NCI-H526 (cell line): ENCODE measurements at places on chromosomes 12 and 14.
A peak's percentile ranks its signal among the peaks of the same experiment; 100 is the strongest.

GRCh38 chr14:23365732-23366425, 907 bp upstream of the EFS start:
- peak; percentile 7 for DNase-seq

- DNase-seq: no peak
Measured at GRCh38 chr12:112117685-112118084, 7.7 kb upstream of the TRAFD1 start.

DNA sequence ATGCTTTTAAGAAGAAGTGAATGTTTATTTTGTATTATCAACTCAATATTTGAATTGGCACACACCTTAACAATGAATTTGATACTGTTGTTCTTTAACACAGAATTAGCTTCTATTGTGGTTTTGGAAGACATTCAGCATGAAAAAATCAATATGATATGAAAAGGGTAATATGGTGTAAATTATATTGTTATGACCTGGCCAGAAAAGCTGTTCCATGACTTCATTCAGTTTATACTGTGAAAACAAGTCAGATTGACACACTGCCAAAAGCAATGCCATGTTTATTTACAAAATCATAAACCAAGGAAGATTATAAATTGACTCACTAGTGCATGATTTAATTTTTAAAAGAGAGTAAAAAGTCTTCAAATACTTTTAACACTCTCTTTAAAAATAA, 851.4 kb upstream of the SEL1L start:
- DNase-seq: no peak

DNA sequence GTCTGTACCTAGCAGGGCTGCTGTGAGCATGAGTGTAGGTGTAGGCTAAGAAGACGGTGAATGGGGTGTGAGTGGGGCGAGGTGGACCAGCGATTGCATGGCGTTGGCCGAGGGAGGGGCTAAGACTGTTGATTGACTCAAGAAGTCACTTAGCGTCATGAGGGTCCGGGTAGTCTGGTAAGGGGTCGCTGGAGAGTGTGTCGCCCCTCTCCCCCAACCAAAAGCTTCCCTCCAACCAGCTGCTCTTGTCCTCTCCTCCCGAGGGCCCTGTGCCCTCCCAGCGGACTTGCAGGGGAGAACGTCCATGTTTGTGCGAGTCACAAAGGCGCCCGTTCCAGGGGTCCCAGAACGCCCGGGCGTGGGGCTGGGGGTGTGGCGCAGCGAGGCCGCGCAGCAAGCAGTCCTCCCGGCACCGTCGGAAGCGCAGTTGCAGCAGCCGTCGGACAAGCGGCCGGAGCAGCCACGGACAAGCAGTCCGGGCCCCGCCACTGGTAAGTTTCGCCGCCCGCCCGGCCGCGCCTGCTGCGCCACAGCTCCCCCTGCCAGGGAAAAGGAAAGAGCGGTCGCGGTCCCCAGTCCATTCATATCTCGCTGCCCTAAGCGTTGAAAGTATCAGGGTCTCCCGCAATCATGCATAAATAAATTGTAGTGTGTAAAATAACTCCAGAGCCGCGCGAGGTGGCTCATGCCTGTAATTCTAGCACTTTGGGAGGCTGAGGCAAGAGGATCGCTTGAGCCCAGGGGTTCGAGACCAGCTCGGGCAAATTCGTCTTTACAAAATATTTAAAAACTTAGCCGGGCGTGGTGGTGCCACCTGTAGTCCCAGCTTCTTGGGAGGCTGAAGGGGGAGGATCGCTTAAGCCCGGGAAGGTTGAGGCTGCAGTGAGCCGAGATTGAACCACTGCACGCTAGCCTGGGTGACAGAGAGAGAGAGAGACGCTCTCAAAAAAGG, at the start of gene CCDC63:
Gene CCDC63 (plus strand): TSS at position 373 of the 952 bp plus-strand sequence. CDS start 5,968 bp downstream, outside the sequence.
- peak; percentile 66 for DNase-seq

DNA sequence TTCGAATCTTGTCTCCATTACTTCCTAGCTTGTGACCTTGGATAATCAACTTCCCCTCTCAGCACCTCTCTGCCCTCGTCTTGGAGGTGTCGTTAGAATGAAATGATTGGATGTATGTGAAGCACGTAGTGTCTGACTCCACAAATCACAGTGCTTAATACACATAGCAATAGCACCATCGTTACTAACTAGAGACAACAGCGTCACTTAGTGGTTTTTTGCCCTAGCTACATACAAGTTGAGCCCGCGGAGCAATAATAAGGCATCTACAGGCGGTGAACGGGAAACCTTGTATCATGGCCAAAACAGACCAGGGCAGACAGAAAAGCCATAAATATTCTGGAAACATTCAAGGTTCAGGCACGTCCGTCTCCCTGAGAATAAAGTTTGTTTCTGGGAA, 154.9 kb downstream of the ASCL4 start:
- peak; percentile 76 for DNase-seq

DNA sequence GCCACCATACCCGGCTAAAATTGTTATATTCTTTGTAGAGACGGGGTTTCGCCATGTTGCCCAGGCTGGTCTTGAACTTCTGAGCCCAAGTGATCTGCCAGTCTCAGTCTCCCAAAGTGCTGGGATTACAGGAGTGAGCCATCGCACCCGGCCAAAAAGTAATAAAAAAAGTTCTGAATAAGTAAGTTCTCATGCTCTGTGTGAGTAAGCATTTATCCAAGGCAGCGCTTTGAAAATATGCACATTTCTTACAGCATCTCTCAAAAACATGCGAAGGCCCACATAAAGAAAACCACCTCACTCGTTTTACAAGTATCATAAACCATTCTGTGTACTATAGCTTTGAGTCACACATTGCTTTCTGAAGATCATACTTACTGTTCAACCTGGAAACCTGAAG, 8.6 kb downstream of the GIT2 start:
- DNase-seq: no peak

DNA sequence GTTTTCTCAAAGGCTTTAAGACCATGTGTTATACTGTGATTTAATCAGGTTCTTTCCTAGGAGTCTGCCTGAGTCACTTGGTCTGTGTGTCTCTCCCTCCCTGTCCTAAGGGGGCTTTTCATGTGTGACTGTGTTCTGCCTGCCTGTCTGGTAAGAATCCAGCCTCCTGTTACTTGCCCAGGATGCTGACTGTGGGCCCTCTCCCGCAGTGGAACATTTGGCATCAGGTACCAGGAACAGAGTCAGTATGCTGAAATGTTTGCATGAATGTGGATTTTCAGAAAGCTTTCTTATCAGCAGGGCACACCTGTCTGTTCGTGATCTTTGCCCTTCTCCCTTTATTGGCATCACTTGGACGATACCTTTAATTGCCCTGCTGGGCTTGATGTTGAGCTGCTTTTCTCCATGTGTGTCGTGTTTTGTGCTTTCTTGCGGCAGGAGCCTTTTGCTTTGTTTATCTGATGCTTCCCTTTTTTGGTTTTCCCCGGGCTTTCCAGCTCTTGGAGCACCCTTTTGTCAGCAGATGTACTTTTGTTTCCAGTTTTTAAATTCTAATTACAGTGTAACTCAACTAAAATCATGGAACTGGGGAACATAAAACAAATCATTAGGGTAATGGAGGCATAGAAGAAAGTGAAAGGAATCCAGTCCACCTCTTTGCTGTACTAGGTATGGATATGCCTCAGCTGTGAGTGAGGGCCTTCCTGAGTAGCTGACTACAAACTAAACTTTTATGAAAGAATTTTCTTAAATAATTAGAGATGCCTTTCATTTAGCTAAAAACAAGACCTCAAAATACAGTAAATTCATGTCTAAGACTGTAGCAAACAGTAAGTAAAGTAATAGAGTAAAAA, 72.5 kb downstream of the TRAF3 start:
- DNase-seq: peak; percentile 36

GRCh38 chr12:2691345-2692071, 103.3 kb upstream of the FKBP4 start:
- DNase-seq: peak; percentile 75

DNA sequence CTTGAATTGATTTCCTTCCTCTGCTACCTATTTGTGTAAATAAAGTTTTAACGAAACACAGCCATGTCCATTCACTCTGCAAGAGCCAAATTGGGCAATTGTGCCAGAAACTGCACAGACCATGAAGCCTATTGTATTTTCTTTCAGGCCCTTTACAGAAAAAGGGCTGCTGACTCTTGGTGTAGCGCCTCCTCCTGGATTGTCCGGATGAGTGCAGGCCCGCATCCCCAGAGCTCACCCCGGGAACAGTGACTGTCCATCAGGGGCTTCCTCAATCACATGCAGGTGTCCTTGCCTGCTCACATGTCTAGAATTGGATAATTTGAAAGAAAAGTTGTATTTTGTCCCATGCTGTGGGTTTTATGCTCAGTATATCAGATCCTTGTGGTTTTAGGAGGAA, 1282.2 kb downstream of the AACS start:
- DNase-seq: no peak

GRCh38 chr14:56752428-56752827, 57.9 kb downstream of the OTX2 start:
- DNase-seq: no peak

- DNase-seq: no peak
Measured at GRCh38 chr14:71418532-71419245, 511.4 kb downstream of the PCNX1 start.

GRCh38 chr12:56315249-56315621, 553 bp downstream of the CNPY2 start:
- DNase-seq: peak; percentile 3

DNA sequence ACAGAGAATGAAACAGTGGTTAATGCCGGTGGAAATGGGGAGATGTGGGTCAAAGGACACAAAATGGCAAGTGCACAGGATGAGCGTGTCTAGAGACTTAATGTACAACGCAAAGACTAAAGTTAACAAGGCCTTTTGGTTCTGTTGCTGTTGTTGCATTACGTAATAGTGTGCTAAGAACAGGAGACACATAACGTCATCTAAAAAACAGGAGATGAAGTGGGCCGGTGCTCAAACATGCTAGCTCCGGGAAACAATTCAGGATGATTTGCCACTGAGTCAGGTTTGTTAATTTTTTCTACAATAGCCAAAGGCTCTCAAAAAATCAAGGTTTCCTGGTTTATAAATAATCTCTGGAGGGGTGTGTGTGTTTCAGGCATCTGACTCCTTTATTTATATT, 55.5 kb downstream of the ETV6 start:
- no peak for DNase-seq

DNA sequence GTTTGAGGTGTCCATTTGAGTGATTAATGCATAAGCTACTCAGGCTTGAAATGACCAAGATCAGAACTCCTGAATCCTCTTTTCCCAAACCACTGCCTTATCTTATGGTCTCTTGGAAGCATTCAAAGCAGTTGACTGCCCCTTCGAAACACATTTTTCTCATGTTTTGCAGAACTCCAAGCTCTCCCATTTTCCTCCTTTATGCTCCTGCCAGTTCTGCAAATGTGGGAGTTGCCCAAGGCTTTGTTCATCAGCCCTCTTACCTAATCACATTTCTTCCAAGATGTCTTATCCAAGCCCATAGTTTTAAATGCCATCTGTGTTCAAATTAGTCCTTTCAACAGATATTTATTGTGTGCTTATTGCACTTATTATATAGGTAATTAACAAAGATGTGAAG, 1.8 kb upstream of the DNAAF2 start:
- DNase-seq: no peak

DNA sequence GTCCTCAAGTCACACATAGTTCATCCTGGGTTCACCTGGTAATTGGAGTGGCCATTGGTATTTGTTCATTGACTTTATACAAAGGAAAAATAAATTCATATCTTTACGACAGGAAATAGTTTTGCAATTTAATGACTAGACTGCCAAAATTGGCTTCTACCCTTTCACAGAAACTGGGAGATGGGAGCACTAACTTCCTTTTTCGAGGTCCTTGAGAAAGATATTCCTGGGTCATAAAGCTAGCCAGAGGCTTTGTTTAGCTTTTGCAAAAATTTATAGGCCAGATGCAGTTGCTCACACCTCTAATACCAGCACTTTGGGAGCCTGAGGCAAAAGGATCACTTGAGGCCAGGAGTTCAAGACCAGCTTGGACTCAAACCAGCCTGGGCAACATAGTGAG, 10.2 kb upstream of the OR11G2 start:
- no peak for DNase-seq

- no peak for DNase-seq
Measured at GRCh38 chr14:103186241-103186822, 63.1 kb downstream of the TNFAIP2 start.

DNA sequence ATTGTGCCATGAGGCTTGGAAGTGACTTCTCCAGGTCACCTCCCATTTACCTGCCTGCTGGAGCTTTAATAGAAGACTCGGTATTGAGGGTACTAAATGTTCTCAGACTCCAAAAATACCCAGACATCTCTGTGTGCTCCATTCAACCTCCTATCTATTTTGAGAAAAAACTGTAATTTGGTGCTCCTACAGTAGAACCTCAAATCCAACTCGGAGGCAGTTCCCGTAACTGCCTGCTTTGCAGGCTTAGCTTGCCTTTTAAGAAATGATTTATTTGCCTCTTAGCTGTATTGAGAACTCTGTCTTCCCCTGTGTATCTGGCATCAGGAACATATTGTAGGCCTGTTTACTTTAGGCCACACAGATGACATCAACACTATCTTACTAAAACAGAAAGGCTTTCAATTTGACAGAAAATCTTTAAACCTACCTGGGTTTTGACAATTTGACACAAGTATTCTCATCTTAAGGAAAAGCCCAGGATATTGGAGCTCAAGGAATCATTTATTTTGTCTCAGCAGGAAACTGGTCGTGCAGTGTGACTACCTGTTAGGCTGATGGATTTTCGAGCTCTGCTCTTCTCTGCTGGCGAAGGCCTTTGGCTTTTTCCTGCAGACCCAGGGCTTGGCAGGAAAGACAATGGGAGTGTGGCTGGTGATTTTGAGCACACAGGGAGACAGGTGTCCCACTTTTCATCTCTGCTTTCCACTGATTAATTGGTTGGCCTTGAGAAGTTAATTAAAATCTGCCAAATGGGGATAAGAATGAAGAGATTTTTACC, 314.8 kb downstream of the SNAPC1 start:
- no peak for DNase-seq

DNA sequence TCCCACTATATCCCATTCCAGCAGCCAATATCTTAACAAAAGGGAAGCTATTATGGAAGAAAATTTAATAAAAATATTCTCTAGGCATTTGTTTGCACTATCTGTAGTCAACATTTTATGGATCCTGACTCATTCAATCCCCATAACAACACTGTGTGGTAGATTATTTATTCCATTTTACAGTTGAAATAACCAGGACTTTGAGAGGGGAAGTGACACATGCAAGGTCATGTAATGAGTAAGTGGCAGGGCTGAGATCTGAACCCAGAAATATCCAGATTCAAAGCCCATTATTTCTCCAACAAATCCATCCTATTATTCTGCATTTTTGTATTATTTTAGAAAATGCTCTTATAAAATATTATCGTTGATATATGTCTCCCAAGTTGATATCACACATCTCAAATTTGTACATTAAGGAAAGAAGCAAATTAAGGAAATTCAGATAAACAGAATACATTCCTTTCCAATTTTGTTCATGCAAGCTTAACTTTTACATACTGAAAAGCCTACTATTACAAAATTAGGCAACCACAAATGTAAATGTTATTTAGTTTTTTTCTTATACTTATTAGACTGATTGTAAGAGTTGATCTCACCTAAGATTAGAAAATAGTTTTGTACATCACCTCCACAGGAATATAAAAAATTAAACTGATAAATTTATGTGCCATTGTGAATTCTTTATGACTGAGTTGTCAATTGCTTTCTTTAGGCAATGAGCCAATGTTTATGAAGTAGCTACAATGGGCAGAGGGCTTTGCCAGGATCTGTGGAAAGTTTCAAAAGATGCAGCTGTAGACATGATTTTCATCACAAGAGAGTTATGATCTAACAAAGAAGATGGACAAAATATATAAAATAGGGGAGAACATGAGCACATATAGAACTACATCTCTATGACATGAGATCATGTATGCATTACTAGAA, 55.1 kb upstream of the E2F7 start:
- DNase-seq: no peak

- DNase-seq: no peak
Measured at GRCh38 chr12:123119808-123120207, 31.1 kb downstream of the PITPNM2 start.

- DNase-seq: no peak
Measured at GRCh38 chr12:27673101-27673718, 23.0 kb upstream of the REP15 start.
